Fibroblast of skin of abdomen (primary cell): ENCODE measurements at places on chromosomes 12 and 14.

GRCh38 chr12:103268831-103269514, 226.8 kb downstream of the C12orf42 start:
- no peak for DNase-seq

- DNase-seq, result no peak
Observed at GRCh38 chr12:94020335-94020734, 128.0 kb upstream of the PLXNC1 start.

DNA sequence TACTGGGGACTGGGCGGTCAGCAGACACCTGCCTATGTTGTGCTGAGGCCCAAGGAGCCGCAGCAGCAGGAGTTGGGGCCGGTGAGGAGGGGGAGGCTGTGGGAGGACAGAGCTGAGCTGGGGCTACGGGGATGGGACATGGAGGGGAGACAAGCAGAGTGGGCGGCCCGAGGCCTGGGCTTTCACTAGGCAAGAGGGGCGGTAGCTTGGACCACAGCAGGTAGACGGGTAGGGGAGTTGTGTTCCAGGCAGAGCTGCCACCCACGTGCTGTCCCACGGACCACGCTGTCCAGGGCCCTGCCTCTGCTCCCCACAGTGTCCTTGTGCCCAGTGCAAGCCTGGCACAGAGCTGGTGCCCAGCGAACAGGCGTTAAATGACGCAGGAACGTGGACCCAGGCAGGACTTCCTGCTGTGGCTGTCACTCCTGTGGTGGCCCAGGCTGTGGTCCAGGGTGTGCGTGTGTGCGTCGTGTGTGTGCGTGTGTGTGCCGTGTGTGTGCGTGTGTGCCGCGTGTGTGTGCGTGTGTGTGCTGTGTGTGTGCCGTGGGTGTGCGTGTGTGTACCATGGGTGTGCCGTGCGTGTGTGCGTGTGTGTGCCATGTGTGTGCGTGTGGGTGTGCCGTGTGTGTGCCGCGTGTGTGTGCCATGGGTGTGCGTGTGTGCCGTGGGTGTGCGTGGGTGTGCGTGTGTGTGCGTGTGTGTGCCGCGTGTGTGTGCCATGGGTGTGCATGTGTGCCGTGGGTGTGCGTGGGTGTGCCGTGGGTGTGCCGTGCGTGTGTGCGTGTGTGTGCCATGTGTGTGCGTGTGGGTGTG, 6.8 kb downstream of the CEP170B start:
- DNase-seq, result no peak

DNA sequence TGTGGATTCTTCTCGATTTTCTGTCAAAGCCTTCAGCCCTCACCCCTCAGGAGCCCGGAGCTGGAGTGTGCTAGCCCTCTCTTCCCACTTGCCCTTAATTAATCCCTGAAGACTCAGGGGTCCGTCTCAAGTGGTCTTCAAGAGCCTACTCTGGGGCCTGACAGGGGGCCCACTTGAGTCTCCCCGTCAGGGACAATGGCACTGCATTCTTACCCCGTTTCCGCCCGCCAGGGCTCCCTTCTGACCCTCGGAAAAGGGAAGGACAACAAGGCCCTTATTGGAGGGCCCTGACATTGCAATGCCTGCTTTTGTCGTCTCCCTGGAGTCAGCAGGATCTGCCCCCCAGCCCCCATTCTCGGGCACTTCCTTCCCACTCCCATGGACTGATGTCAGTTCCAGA, 34.4 kb downstream of the TBX3 start:
- no peak for DNase-seq

- DNase-seq, result peak; percentile 3
Observed at GRCh38 chr14:21882226-21882625, 208.6 kb upstream of the OR4E1 start.

DNA sequence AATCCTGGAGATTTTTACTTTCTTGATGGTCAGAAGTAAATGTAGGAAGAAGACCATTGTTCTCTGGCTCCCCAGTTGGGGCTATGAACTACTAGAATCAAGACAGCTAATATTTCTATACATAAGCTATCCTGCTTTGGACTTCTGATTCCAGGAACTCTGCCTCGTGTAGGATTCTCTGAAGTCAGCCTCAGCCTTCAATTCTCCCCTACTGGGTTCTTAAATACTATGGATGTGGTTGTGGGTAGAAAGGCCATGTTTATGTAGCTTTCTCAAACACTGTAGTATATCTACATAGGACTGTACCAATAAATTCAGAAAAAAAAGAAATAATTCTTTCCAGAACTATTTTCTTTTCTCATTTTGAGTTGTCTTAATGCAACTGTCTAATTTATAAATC, 302.5 kb downstream of the ITPR2 start:
- DNase-seq, result no peak

DNA sequence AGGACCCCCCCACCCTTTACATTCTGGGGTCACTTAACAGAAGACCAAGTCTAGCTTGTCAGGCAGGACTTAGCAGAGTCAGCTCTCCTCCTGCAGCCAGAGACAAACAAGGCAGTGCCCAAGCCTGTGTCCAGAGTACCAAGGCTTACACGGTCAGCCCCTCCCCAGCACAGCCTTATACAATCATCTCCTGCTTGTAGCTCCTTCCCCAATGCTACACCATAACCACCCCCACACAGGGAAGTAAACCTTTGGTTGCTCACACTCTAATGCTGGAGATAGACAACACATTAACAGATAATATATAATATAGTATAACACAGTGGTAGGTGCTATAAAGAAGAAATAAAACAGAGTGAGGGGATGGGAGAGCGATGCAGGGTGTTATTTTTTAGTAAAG, 175.4 kb upstream of the PWP1 start:
- no peak for DNase-seq

- peak; percentile 36 for DNase-seq
Observed at GRCh38 chr12:54749191-54749818, 101.1 kb upstream of the DCD start.

DNA sequence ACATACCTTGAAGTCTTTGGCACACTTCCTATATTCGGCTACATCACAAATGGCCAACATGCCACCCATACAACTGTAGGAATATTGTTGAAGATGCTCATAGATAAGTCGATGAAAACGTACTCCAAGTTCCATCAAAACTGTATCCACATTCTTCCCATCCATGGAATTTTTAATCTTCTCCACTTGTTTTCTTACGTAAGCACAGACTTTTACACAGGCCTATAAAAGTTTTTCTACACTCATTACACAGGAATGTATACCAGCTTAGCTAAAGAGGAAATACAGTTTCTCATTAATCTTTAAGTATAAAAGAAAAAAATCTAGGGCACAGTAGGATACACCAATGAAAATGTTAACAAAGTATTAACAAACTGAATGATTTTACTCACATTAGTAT, 59.1 kb downstream of the EXOC5 start:
- peak; percentile 62 for DNase-seq

- DNase-seq, result no peak
Observed at GRCh38 chr14:54278665-54279295, 118.0 kb upstream of the CDKN3 start.

DNA sequence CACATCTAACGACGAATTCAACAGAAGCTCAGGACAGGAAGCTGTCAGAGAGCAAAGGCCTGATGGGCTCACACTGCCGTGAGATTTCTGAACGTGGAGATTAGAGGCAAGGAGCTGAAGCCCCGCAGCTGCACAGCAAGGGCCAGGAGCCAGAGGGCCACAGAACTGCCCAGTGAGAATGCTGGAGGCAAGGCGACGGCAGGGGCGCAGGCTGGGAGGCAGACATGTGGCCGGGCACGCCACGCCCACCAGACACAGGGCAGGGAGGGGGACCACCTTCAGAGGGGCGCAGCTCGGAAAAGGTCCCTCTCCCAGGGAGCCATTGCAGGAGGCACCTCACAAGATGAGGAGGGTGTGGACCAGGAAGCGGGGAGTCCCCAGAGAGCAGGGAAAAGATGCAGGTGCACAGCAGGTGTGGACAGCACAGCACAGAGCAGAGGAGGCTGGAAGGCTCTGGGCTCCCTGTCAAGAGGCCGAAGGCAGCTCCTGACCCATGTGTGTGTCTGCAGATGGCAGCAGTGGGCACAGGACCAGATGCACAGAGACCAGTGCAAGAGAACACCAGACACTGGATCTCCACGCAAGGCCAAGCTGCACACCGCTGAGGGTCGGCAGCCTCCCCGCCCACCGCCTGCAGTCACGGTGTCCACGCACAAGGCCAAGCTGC, 23.0 kb downstream of the BTBD6 start:
- no peak for DNase-seq

GRCh38 chr12:62618930-62619329, 152.3 kb downstream of the MON2 start:
- no peak for DNase-seq

DNA sequence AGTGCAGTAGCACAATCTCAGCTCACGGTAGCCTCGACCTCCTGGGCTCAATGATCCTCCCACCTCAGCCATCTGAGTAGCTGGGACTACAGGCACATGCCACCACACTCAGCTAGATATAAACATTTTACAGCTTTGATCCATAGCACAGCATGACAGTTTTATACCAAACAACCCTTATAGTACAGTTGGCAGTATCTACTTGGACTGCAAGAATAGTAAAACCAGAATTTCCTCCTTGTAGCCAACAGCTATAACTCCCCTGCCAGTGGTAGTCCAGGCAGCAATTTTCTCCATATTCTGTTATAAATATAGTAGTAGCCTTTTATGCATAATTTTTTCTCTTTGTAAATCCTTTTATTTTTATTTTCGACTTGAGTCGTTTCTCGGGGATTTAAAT, 317.0 kb downstream of the FUT8 start:
- DNase-seq, result no peak

DNA sequence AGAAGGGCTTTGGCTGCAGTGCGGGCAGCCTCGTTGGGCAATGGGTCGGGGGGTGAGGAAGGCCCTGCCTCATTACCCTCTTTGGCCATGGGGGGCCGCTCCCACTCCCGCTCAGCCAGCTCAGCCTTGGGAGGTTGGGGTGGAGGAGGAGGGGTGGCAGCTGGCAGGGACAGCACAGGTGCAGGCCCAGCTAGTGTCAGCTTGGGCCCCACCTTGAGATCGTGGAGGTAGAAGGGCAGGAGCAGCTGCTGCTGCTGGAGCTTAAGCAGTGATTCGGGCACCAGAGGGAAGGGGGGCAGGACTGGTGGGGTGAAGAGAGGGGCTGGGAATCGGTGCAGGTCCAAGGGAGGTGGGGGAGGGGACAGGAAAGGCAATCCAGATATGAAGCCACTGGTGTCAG, 26.0 kb downstream of the ZFHX2 start:
- no peak for DNase-seq

DNA sequence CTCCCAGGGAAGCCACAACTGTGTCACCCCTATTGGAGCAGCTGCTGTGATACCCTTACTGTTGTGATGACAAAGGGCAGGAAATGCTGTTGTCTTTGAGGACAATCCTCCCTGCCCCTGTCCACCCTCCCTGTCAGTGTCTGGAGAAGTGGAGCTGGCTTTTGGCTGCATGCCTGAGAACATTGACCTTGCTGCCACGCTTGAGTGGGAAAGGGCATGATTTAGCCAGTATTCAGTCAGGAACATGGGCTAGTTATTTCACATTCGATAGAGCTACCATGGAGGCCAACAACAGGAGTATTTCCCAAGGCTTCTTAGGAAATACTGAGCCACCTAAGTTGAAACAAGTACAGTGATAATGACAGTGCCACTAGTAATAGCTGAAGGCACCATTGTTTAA, 59.4 kb downstream of the MYRFL start:
- no peak for DNase-seq

DNA sequence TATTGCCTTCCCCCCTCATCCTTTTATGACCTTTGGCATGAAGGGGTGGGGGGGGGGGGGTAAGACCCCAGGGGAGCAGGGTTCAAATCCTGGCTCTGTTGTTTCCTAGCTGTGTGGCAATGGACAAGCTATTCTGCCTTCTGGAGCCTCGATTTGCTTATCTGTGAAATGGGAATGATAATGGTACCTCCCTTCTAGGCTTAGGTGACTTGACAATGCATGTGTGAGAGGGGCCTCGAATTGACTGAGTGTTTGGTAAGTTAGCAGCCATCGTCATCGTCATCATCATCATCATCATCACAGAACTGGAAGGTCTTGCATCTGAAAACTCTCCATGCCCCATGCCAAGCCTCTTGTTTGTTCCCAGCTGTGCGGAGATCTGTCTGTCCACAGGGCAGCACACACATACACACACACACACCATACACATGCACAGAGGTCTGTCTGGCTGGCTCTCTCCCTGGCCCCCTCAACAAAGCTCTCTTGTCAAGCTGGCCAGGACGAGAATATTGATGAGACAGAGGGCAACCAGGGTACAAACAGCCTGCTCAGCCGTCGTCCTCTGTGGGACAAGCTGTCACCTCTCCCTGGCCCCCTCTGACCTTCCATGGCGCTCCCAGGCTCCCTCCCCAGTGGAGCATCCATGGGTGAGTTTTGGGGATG, 5.9 kb upstream of the SDS start:
- no peak for DNase-seq

DNA sequence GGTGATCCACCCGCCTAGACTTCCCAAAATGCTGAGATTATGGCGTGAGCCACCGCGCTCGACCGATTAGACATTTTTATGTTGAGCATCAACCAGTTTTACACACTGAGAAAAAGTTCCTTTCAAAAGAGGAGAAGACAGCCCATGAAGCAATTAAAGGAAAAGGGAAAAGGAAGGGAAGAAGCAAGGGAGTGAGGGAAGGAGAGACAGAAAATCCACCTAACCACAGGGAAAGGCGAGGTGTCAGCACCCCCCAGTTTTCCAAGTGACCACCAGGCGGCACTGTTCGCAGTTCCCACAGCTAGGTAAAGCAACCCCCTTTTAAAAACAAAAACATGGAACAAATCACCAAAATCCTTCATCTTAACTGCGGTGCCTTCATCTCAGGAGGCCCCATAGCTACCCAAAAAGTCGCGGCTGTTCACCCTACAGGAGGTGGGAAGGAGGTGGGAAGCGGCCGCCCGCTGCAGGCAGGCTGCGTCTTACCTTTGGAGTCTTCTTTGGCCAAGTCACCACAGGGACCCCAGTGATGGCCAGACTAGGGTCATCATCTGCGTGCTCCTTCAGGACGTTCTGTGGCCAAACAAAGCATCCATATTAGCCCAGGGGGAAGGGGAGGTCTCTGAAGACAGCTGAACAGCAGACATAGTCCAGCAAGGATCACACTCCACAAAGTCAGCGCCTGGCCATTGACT, 86.6 kb downstream of the KDM2B start:
- DNase-seq, result peak; percentile 14

DNA sequence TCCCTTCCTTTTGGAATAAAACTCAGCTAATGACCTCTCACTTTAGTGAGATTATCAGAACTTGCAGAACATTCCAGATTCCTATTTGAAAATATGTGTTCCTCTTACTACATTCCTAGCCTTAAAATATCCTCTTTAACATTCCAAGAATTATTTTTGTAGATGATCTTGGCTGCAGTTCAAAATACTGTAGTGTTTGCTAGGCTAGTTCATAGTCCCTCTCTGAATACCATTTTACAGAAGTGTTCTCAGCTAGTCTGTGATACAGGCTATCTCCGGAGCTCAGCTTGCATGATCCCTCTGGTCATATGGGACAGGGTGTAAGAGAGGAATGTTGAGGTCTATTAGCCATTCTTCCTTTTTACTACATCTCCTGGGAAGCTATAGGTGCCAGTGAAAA, 17.6 kb upstream of the GPR33 start:
- peak; percentile 83 for DNase-seq

DNA sequence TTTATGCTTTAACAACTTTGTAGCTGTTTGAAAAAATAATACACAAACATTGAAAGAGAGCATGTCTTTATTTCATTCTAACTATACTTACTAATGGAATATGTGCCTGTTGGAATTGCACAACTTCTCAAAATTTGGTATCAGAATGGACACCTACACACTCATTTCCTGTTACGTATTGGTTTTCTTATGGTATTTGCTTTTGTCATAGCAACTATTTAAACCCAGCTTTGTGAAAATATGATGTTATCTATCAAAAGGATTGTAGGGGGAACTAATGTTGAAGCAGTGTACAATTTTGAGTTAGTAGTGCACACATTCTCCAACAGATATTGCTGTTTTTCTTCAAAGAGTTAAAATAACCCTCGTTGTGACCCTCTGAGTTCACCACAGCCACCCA, 52.6 kb downstream of the RBMS2 start:
- DNase-seq, result no peak
